ENCODE measurements at places on chromosomes 1 and 21. TPM values are rescaled to one million over a fixed set of nuclear protein-coding genes. Genes with fewer than 3 reads are reported as not detected.

GRCh38 chr1:224651188-224651587 lies 35.1 kb downstream of the CNIH3 start:
- DNase-seq: no peak
- no peaks in the 10 kb centered on the region for H3K27me3 ChIP-seq
- H3K27ac ChIP-seq: no peak overlapping the region
- H3K4me1 ChIP-seq: no peaks in the 10 kb centered on the region
- no peak overlapping the region for H3K4me3 ChIP-seq
- no peaks in the 10 kb centered on the region for H3K36me3 ChIP-seq

The CR1 gene
- total RNA-seq: 5.1 TPM

The LCE2A gene
- total RNA-seq: not detected

DNA sequence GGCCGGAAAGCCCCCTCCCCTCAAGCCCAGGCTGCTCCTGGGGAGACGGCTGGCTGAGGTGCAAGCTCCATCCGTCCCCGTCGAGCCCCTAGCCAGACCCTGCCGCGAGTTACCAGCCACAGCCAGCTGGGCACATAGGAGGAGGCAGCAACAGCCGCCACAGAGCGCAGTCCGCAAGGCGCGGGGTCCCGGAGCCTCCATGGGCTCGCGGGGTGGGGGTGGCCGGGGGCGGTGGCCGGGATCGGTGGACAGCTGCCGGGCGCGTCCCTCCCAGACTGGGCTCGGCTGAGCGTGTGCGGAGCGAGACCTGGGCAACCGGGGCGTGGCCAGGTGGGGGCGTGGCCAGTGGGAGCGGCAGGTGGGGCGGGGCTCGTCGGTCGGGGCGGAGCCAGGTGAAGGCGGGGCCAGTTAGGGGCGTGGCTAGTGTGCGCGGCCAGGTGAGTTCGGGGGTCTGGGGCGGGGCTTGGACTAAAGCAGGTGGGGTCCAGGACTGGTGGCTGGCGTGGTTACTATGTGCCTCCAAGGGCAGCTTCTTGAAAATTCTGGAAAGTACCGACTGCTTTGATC lies at the start of gene CD164L2:
Gene CD164L2 (minus strand): TSS at position 295 of the 567 bp plus-strand sequence. CDS start 94 bp downstream, at position 201.
- peak; percentile 85 for DNase-seq
- no peak within 1 kb of the TSS for H3K4me3 ChIP-seq
- H3K36me3 ChIP-seq: no peaks in the 10 kb centered on the region

DNA sequence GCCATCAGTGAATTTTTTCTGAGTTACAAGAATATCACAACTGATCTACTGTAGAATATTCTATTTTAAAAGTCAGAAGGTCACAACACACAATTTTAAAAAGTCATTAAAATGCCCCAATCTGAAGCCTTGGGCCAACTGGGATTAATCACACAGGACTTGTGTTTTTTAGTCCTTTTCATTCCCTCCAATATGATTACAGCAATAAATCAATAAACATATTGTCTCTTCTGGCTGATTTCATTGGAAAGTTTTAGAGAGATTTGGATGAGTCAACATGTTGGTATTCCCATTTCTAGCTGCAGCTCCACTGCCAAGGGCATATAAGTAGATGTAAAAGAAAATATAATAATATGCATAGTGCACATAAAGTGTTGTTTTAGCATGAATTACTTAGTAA lies 85.8 kb downstream of the NIBAN1 start:
- DNase-seq: no peak
- H3K4me1 ChIP-seq: no peaks in the 10 kb centered on the region
- no peaks in the 10 kb centered on the region for H3K36me3 ChIP-seq
- no peaks in the 10 kb centered on the region for H3K27me3 ChIP-seq
- peak overlapping the region; percentile 66 for H3K27ac ChIP-seq

GRCh38 chr1:22780696-22781095 lies 70.1 kb downstream of the EPHB2 start:
- no peaks in the 10 kb centered on the region for H3K4me1 ChIP-seq
- H3K36me3 ChIP-seq: no peaks in the 10 kb centered on the region
- H3K27me3 ChIP-seq: no peaks in the 10 kb centered on the region
- DNase-seq: peak; percentile 20

The TSPAN2 gene
- 12.0 TPM for total RNA-seq

The GJB5 gene
- not detected for total RNA-seq

- no peaks in the 10 kb centered on the region for H3K36me3 ChIP-seq
- no peak overlapping the region for H3K4me3 ChIP-seq
- no peak for DNase-seq
- H3K4me1 ChIP-seq: no peaks in the 10 kb centered on the region
- no peak overlapping the region for H3K27ac ChIP-seq
- H3K27me3 ChIP-seq: no peaks in the 10 kb centered on the region
Observed at GRCh38 chr1:161330346-161330745, 16.2 kb downstream of the SDHC start.

The HSD3B2 gene
- total RNA-seq: 3.0 TPM

DNA sequence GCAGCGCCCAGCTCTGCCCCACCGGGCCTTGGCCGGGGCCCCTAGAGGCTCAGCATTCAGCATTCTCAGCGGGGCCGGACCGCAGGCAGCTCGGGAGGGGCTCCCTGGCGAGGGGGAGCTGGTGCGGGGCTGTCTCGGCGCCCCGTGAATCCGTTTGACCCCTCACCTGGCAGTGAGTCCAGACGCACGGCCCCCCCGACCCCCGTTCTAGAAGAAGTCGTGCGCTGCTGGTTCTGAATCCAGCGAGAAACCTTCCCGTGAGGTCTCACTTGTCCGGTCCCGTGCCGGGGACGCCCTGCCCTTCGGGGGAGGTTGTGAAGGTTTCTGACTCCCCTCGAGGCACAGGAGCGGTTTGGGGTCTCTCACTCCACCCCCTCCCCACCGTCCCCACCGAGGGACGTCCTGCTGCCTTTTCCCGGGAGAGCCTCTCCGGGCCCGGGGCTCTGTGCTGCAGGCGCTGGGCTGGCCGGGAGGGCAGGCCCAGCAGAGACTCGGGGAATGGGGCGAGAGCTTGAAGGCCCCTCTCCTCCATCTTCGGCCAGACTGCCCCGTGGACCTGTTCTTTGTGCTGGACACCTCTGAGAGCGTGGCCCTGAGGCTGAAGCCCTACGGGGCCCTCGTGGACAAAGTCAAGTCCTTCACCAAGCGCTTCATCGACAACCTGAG lies 655 bp downstream of the COL6A1 start:
- DNase-seq: peak; percentile 26
- peak overlapping the region; percentile 81 for H3K27ac ChIP-seq
- peaks cover 23% of the 10 kb centered on the region for H3K4me1 ChIP-seq
- no peaks in the 10 kb centered on the region for H3K36me3 ChIP-seq

The KCNQ4 gene
- total RNA-seq: 3.1 TPM

DNA sequence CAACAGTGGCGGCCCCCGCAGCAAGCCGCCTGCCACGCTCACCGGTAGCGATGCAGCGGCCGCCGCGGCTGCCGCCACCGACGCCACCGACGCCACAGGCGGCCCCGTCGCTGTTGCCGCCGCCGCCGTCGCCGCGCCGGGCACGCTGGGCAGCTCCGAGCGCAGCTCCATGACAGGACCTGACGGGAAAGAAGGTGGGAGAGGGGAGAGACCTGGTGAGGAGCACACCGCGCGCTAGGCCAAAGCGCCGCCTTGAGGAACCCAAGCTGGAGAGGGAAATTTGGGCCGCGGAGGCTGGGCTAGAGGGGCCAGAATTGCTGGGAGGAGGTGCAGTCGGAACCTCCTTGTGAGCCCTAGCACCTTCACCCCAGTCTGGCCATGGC lies 1.9 kb downstream of the DMRTA2 start:
- peak overlapping the region; percentile 10 for H3K4me3 ChIP-seq
- DNase-seq: no peak
- peaks cover 100% of the 10 kb centered on the region for H3K27me3 ChIP-seq
- no peaks in the 10 kb centered on the region for H3K36me3 ChIP-seq
- no peak overlapping the region for H3K27ac ChIP-seq

DNA sequence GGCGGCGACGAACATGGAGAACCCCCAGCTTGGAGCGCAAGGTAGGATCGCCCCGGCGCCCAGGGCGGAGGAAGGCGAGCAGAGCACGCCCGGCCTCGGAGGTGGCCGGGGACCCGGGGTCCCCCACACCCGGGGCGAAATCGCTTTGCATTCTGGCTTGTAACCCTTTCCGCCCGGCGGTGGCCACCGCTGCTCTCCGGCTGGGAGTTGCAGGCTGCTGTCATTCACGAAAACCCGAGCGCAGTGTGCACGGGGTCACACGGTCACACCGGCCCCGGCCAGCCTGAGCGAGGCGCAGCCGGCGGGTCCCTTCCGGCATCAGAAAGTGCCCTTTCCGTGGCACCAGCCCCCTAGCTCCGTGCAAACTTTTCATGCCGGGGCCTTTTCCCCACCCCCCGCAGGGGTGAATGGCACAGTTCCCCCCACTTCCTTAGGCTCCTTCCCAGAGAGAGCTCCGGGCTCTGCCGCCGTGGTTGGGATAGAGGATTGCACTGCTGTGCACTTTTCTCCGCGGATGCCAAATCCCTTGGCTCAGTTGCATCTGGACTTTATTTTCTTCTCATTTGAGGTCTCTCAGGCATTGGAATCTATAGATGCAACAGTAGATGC lies 802 bp downstream of the KAZN start:
- peaks cover 47% of the 10 kb centered on the region for H3K27me3 ChIP-seq
- H3K4me1 ChIP-seq: no peaks in the 10 kb centered on the region
- no peak for DNase-seq
- H3K27ac ChIP-seq: no peak overlapping the region
- H3K4me3 ChIP-seq: peak overlapping the region; percentile 39

DNA sequence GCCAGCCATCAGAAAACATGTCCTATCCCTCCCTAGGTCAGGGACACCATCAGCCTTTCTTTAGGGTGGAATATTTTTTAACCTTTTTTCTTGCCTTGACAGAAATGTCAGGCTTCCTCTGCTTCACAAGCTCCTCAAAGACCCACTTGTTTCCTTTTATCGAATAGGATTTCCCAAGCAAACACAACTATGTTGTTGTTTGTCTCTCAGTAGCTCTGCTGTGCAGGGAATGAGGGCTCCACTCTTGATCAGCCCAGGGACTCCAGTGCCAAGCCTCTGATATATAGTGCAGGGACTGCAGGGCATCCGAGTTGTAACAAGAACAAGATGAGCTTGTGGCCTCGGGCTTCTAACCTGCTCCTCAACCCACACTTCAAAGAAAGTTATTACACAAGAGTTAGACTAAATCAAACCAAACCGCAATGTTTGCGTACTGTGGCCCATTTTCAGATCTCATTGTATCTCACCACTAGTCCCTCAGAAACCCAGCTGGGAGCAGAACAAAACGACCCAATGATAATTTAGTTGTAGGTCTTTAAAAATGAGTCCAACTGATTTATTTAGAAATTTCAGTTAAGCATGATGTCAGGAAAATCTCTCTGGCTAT lies 108.1 kb downstream of the ATG4C start:
- no peak overlapping the region for H3K4me3 ChIP-seq

- no peaks in the 10 kb centered on the region for H3K36me3 ChIP-seq
- peak overlapping the region; percentile 45 for H3K27ac ChIP-seq
Observed at GRCh38 chr1:164759979-164760469, 201.0 kb downstream of the PBX1 start.

The HES4 gene
- total RNA-seq: 15.4 TPM

The NHLH1 gene
- total RNA-seq: not detected
